Ovary (tissue), 10 donors: ENCODE measurements at places on chromosomes 2 and 18.

- DNase-seq: no peak
Observed at GRCh38 chr2:25557179-25558036, 116.0 kb downstream of the DTNB start.

DNA sequence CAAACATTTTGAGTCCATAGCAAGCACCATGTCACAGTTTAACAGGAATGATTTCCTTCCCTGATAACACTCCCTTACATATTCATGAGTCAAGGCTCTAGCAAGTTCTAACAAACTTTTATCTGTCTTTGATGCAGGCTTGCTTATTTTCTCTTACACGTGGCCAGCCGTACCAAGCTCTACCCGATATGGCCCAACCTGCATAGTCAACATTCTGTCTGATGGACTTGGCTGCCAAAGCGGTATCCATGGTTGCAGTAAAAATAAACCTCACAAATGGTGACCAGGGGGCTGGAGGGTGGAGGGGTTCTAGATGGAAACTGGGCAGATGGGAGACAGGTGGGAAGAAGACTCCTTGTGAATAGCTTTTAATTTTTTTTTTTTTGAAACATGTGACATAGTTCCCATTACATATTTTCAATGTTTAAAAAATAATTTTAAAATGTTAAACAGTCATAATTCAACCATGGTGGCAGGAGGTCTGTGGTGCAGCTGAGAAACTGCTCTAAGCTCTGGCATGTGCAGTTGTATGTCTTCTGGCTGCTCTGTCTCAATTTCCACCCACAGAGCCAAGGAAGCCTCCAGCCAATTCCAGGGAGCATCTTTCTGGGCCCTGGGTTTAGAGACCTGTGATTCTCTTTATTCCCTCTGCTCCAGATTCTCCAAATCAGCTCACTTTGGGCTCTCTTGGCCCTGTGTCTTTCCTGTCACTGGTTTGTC lies 20.7 kb upstream of the CXCR1 start:
- DNase-seq: no peak

DNA sequence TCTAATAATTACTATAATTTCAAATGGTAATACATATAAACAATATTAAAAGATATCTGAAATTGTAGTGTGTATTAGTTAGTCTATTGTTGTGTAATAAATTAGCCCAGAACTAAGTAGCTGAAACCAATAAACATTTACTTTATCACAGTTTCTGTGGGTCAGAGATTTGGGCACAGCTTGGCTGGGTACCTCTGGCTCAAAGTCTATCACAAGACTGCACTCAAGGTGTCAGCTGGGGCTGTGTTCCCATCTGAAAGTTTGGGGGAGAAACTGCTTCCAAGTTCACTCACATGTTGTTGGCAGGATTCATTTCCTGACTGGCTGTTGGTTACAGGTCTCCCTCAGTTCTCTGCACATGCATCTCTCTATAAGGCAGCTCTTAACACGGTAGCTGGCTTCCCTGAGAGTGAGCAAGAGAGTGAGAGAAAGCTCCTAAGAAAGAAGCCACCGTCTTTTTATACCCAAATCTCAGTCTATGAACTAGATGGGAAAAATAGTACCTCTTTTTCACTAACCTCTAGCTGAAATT lies 25.6 kb upstream of the WIPF1 start:
- no peak for DNase-seq

GRCh38 chr18:78673516-78674321 lies 305.9 kb upstream of the SALL3 start:
- DNase-seq: no peak

DNA sequence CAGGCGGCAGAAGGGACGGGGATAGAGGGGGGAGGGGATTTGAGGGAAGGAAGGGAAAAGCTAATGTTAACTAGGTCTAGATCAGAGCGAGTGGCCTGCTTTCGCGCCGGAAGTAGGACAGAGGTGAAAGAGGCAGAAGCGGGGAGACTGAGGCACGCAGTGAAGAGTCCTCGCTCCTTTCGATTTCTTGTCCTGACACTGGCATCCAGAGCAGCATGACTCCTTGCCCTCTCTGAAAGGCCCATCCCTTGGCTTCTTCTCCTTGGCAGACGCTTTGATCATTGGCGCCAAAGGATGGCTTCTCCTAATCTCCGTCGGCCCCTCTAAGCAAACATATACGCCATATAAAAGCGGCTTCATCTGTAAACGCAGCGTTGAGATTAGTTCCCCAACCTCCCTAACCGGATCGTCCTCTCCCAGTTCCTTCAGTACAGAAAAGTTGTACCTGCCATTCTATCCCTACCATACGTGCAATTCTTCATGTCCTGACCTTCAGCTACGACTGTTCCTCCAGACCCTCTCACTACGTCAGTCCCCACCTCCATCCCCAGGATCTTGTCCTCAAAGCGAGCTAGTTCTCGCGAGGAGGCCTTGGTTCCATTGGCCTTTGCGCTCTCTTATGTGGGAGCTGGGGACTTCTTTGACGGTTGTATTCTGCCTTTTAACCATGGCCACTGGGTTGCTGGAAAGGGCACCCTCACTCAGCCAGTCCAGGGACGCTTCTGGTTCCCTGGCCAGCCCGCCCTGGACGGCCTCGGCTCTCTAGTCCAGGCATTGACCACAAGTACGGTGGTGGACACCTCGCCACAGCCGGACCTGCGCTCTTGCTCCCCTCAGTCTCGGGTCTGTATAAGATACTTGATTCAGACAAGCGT lies 857 bp upstream of the NEUROD1 start:
- DNase-seq: no peak

- DNase-seq: no peak
Observed at GRCh38 chr2:160736148-160737028, 242.8 kb upstream of the RBMS1 start.

DNA sequence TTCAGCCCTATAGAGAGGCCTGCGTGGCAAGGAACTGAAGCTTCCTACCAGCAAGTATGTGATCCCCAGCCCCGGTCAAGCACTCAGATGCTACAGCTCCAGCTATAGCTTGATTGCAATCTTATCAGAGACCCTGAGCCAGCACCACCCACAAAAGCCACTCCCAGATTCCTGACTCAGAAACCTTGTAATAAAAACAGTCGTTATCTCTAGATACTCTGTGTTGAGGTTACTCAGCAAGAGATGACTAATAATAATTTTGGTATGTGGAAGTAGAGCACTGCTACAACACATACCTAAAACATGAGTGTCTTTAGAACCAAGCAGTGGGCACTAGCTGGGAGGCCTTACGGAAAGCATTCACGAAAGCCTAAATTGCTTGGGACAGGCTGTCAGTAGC lies 216.9 kb downstream of the UXS1 start:
- no peak for DNase-seq

DNA sequence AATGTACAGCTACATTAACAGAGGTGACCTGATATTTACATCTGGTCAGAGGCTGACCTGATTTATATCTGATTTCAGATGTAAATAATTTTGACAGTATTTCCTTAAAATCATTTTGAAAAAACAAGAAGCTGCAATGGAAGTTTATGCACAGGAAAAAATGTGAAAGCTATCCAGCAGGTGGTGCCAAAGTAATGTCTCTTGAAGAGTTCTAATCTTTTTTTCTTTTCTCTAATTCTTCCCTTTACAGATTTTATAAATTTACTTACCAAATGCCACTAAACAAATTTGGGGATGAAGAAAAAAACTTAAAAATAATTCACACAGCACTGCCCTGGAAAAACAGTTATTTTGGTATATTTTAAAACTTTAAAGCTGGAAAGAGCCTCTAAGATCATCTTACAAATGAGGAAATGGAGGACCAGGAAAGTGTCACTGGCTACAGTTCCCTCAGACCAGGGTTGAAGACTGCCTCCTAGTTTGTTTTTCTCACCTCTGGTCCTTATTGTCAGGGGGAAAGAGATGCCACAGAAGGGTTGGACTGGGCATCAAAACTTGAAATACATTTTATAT lies 16.4 kb upstream of the FBLN7 start:
- DNase-seq: no peak

DNA sequence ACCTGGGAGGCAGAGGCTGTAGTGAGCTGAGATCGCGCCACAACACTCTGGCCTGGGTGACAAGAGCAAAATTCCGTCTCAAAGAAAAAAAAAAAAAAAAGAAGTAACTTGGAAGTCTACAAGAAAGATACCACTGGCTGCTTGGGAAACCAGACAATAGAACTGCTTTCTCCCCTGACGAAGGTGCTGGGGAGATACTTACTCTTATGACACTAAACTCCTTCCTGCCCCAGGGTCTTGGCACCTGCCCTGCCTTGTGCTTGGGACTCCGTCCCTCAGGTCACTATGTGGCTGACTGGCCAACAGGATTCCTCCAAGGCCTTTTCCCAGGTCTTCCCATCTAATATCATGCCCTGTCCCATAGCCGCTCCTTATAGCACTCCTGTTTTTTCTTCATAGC lies 30.7 kb downstream of the INPP5D start:
- no peak for DNase-seq

DNA sequence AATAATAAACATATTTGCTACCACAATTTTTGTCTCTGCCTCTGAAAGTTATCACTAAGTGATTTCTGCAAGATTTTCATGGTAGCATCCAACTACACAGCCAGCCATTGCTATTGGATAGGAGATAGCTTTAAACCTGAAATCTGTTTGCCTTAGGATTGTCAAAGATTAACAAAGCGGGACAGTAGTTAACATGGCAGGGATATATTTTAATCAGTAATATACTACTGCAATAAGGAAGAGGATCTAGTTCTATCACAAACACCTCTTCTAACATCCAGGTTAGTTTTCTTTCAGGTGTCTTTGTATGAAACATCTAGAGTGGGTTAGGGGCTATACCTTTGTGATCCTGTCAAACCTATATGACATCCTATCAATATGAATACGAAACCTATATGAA lies 641.3 kb downstream of the DPP10 start:
- no peak for DNase-seq

DNA sequence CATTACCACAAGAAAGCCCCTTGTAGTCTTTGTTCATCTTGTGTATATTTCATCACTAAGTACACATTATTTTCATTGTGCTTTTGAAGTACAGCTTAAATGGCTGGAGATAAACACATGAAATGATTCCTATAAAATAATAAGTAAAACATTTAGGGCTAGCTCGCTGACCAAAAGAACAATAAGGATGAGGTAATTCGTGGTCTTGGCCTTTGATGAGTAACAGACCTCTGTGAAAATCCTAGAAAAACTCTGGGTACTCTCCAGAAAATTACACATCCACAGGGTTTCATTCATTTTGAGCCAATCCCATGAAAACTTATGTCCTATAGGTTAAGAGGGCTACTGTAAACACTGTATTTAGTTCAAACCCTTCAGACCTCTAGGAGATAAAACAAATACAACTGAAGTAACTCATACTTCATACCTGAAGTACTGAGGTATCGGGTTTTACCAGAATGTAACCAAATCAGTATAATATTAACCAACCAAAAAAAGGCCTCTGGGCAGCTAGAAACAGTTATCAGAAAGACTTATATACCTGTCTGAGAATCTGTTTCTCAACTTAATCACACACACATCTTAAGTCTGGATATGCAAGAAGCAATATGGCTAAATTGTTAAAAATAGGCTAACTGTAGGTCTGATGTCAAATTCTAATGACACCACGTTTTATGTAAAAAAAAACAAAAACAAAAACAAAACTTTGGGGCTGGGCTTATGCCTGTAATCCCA lies 31.0 kb downstream of the CFAP36 start:
- no peak for DNase-seq

GRCh38 chr18:32271672-32272208 lies 81.9 kb downstream of the MEP1B start:
- DNase-seq: peak; percentile 38

- DNase-seq: no peak
Observed at GRCh38 chr2:69685321-69686048, 41.9 kb upstream of the AAK1 start.

GRCh38 chr2:192124571-192124970 lies 70.2 kb downstream of the TMEFF2 start:
- no peak for DNase-seq

- no peak for DNase-seq
Observed at GRCh38 chr18:55864281-55864680, 276.3 kb upstream of the TCF4 start.

DNA sequence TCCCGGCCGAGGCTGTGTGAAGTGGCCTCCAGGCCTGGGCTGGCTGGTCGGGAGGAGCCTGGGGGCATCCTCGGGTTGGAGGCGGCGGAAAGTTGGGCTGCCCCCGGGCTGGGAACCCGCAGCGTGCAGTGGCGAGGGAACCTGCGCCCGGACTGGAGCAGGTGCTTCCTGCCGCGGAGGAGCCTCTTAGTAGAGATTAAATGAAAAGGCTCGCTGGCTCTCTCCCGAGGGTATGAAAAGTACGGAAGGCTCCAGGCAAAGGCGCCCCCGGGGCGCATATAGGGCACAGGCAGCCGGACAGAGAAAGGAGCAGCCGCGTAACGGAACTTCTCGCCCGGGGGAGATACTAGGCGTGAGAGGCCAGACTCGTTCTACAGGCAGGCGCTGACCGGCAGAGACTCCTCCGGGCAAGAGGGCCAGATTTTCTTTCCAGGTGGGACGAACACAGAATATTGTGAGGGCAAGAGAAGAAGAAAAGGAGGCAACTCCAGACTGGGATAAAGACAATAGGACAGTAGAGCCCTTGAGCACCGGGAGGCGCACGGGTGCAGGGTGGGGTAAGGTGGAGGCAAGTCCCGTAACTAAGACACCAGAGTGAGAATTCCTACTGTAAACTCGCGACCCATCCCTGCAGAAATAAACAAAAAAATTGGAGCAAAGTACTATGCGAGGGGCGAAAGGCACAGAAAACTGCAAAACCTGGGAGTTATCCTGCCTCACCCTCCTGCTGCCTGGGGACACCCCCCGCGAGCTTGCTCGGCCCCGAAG lies 816 bp downstream of the CDH2 start:
- no peak for DNase-seq

DNA sequence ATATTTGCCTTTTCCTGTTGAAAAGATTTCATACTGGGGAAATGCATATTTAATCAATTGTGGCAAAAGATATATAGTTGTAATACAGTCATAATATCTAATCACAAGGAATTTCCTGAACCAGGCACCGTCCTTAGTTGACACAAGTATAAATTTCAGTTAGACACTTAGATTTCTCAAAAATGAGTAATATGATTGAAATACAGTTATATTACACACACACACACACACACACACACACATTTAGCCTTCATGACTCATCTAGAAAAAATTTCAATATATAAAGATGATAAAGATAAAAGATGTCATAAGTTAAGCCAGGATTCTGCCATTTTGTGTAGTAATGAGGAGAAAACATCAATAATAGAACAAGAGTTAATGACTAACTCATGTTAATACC lies 258.4 kb upstream of the ZNF804A start:
- DNase-seq: no peak

- DNase-seq: no peak
Observed at GRCh38 chr18:44924785-44925499, 244.3 kb downstream of the SETBP1 start.

DNA sequence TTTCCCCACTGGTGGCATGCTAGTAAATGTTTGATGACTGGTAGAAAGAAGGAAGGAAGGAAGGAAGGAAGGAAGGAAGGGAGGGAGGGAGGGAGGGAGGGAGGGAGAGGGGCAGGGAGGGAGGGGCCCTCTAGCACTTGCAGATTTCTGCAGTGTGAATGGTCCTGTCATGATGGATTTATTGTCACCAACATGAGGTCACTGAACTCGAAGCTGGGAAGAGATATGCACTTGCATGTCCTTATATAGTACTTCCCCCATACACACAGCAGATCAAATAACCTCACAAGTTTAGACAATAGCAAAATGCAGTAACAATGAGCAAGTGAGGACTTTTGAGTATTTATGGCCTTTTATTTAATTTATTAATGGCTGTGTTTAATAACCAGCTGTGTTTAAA lies 44.5 kb upstream of the CXCR4 start:
- DNase-seq: no peak
